ENCODE measurements at places on chromosomes 7 and 10.

DNA sequence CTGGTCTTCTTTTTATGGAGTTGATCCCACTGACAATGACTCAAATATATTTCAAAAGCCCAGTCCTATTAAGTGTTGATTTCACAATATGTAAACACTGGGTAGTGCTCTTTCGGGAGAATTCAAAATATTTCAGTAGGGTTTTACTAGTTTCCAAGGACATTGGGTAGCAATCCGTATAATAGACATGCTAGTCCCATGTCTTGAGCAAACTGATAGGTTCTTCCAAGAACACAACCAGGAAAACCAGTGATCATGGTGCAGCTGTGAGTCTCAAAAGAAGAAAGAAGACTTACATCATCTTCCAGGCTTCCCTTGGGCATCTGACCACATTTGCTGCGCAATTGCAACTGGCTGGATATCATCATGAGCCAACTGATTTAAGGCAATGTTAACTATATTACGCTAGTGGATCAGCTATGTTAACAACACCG is 59.3 kb upstream of the APBB1IP start:
- DNase-seq: no peak

- DNase-seq: no peak
Measured at GRCh38 chr10:52066383-52066782, 247.7 kb upstream of the DKK1 start.

DNA sequence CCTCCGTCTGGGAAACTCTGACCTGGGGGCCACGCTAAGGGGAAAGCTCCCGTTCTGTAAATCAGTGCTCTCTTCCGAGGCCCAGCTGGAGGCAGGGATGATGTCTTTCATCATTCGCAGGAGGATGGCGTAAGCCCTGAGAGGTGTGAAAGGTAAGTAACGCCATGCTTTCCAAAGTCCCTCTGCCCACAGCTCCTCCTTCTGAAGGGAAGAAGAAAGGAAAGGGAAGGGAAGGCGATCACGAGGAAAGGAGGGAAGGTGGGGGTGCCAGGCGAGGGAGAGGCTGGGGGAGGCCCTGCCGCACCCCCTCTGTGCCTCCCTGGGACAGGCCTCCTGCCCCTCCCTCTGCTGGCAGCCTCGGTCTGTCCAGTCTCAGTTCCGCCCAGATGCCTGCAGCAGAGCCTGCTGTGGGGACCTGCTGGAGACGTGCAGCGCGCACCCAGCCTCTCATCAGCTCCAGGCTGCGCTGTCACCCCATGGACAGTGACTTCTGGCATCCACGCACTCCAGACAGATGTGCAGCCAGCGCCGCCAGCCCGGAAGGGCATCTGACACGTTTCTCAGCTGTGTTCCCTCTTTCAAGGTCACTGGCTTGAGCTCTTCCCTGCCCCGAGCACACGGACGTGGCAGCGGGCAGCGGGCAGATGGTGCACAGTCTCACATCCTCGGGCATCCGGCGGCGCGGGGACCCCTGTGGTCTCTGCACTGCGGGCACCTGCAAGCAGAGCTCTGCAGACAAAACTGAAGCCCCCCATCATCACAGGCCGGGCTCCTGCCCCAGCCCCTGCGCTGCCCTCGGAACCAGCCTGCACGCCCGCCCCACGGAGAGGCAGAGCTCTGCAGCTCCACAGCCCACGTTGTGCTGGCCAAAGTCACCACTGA is 60.6 kb downstream of the INSIG1 start:
- no peak for DNase-seq

GRCh38 chr10:100688201-100688600 is 57.2 kb upstream of the PAX2 start:
- no peak for DNase-seq

GRCh38 chr10:103765168-103765567 is 90.2 kb downstream of the SH3PXD2A start:
- DNase-seq: no peak

DNA sequence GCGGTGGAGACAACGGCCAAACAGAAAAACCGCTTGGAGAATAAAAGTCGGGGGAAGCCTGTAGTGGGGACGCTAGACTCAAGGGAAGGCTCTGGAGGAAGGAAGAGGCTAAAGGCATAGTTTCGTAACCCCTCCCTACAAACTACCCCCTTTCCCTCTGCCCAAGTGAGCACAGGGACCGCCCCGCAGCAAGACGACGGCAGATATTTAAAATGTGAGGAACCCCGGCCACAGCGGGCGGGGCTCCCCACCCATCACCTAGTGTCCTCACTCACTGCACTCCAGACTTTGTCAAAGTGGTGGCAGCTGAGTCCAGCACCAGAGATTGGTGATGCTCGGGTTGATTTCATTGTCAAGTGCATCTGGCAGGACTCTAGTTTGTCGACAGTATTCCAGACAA is 69.1 kb downstream of the PRKAG2 start:
- DNase-seq: no peak

GRCh38 chr7:42448901-42449300 is 211.9 kb upstream of the GLI3 start:
- DNase-seq: no peak

DNA sequence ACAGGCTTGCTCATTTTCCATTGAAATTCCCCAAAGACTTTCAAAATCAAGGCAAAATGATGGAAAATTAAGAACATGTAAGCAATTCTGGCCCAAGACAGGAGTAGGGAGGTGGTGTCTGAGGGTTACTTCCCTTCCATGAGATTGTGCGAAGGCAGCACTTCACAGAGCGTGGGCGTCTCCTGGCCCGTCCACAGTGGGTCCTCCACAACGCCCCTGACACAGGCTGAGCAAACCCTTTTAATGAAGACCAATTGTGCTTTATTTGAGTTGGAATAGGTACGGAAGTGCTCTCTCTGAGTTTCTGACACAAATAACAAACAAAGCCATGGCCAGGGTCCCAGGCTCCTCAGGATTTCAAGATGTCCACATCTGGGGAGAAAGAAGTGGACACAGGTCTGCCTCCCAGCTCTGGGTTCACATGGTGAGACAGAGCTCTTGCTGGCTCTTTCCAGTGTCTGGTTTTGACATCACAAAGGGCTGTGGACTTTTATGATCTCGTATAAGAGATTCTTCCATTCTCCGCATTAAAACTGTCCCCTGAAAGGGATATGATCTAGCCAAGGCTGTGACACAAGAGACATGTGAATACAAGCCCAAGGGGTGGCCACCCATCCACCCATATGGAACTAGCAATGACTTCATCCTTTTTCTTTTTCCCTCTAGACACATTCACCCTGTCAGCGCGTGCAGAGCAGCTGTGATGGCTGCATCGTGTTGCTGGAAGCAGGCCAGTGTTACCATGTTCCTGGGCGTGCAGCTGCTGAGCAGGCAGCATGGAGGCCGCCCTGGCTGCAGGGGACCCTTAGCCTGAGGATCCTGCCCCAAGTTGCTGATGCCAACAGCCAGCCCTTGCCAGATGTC is 145.6 kb downstream of the ADAM12 start:
- DNase-seq: no peak

DNA sequence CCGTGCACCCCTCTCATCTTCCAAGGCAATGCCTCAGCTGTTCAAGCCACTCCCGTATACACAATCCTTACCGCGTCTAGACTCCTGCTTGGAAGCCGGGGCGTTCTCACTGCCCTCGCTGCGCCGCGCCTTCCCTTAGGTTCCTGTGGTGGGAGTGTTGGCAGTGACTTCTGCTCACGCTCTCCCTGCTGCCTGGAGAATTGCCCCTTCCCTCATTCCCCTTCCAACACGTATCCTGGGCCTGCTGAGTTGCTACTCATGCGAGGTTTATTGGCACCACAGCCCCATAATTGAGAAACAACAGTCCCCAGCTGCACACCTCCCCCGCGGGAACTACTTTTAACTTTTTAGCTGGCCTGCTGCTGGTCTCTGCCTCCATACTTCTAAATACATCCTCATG is 31.9 kb downstream of the RBM17 start:
- no peak for DNase-seq

DNA sequence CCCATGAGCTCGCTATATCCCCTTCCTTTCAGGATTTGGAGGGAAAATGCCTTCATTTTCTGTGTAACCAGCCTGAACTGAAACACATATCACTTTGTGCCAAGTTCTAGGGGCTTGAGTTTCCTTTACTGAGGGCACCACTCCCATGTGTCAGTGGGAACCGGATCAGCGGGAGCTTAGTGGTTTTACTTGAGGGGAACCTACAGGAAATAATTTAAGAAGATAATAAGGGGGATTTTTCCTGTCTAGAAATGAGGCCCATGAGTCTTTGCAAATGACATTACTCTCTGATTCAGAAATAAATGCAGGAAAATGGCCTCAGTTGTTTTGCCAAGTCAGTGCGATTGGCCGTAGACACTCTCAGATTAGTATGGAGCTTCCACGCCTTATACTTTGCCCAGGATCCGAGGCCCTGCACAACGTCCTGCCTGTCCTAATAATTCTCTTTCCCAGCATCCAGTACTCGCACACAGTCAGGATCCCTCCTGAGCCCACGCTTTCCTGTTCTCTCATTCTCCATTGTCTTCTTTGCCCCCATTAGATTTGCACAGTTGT is 86.4 kb upstream of the LYZL1 start:
- DNase-seq: no peak

- no peak for DNase-seq
Measured at GRCh38 chr10:8254350-8254749, 199.9 kb downstream of the GATA3 start.

GRCh38 chr10:61452151-61452651 is 980 bp downstream of the TMEM26 start:
- no peak for DNase-seq

GRCh38 chr10:70660722-70661121 is 11.6 kb upstream of the ADAMTS14 start:
- no peak for DNase-seq

- no peak for DNase-seq
Measured at GRCh38 chr7:47336472-47337425, 245.2 kb downstream of the TNS3 start.

DNA sequence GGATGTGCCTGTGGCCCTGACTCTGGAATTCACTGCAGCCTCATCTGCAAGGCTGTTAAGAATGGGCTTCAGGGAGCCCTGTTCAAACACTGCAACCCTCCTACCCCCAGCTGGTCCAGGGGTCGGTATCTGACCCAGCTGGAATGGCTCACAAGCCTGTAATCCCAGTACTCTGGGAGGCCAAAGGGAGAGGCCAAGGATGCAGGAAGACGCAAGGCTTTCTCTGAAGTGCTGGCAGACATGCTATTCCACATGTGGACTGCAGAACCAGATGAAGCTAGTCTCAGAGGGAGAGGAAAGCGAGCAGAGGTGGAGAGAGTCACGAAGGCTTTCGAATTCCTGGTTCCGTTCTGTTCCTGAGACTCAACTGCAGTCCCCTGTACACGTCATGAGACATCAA is 45.0 kb downstream of the ESYT2 start:
- DNase-seq: no peak

- DNase-seq: no peak
Measured at GRCh38 chr7:105677410-105677730, 96.1 kb upstream of the EFCAB10 start.

GRCh38 chr7:43639858-43640491 is 57.1 kb downstream of the STK17A start:
- no peak for DNase-seq

Data from T follicular helper cell (primary cell).